ENCODE measurements at places on chromosomes 16 and 17.
A peak's percentile ranks its signal among the peaks of the same experiment; 100 is the strongest.

- no peak for DNase-seq
Measured at GRCh38 chr16:20202747-20203146, 124.6 kb downstream of the GP2 start.

DNA sequence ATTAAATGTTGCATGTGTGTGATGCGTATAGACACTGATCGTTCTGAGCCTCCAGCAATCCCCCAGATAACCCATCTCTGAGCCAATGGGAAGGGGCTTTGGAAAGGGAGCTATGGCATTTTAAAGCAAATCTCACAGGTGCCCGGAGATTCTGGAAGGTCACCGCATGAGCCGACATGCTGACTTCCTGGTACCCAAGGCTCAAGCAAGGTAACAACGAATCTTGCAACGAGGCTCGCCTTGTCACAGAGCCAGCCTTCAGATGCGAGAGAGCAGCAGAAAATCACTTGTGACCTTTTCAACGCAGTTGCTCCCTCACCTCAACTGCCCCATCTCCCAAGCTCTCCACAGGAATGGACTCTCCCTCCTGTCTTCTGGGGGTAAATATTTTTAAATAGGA is 154.8 kb upstream of the CDH5 start:
- DNase-seq: no peak

DNA sequence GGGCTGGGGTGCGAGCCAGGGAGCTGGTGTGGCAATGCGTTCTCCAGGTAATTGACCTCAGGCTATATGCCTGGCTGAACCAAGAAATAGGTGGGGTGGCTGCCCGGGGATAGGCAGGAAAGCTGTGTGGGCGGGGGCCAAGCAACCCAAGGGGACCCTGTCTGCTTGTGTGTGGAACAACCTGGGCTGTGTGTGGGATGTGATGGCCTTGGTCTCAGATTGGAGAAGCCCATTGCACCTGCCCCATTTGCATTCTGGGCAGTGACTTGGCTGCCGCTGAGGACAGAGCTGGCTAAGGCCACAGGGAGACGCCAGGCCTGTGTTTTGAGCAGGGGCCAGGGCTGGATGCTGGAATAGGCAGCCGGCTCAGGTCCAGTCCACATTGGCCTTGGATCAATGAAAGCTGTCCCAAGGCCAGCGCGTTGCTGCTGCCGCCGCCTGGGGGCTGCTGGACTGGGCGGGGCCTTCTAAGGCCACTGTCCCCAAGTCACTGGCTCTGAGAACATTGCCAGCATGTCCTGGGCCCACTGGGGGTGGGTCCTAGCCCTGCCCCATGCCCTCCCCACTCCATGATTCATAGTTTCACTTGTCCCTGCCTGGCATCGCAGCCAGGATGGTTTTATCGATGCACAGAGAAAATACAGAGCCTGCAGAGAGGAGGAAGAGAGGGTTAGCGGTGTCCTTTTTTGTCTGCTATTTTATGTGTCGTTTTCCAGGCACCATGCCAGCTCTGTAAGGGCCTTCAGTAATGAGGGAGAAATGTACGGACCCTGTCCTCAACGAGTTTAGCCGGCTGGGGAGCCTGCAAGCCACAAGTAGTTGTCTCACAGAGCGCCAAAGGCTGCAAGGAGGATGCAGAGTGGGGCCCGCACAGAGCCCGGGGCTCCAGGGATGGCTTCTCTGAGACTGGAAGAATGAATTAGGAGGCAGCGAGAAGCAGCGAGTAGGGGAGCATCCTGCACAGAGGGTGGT is 43.9 kb downstream of the NKD1 start:
- peak; percentile 44 for DNase-seq

- no peak for DNase-seq
Measured at GRCh38 chr17:5530265-5531084, 44.1 kb downstream of the MIS12 start.

DNA sequence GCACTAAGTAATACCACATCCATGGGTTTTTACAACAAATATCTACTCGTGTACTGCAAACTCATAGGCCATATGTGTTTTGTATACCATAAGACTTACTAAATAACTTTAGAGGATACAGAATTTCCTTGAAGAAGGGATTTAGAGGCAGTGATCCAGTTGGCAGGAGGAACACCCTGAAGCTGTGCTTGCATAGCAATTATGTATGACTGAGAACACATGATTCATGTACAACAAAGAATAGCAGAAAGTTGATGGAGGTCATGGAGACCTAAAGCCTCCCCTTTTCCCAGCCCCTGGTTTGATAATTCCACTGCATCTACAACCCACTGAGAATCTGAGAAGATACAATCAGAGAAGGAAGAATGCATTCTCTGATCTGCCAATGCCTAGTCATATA is 83.8 kb upstream of the PMFBP1 start:
- DNase-seq: no peak

GRCh38 chr17:20121359-20122253 is 112.4 kb downstream of the SPECC1 start:
- DNase-seq: no peak

GRCh38 chr16:88864099-88864498 is 2.4 kb downstream of the PABPN1L start:
- no peak for DNase-seq
